ENCODE measurements at places on chromosomes 12 and 14.

DNA sequence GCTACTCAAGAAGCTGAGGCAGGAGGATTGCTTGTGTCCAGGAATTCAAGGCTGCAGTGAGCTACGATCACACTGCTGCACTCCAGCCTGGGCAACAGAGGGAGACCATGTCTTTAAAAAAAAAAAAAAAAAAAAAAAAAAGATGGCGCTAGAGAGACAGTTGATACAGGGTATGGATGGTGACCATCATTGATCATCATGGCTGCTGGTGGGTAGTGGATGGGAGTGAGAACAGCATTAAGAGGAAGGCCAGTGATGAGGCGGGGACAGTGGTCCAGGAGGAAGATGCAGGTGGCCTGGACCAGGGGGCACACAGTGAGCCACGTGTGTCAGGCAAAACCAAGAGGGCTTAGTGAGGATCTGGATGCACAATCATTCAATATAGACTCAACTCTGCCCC lies 26.8 kb upstream of the MAP1LC3B2 start:
- no peak for DNase-seq

- no peak for DNase-seq
These were observed 248.0 kb upstream of the FLRT2 start for GRCh38 chr14:85281921-85282320.

DNA sequence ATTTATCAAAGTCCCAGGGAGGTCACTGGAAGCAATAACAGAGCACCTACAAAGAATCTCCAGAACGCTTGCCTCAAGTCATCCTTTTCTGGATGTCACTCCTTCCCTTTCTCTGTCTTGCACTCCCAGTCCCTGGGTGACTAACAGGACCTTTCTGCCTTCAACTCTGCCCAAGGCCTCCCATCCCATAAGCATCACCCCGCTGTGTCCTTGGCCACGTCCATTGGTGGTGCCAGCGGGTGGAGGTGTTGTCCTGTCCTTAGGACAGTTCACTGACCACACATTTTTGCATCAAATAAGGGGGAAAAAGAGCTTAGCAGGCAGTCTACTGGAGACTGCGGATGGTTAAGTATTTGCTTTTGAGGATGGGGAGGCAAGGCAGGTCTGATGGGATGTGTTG lies 23.6 kb upstream of the PLEK2 start:
- no peak for DNase-seq

DNA sequence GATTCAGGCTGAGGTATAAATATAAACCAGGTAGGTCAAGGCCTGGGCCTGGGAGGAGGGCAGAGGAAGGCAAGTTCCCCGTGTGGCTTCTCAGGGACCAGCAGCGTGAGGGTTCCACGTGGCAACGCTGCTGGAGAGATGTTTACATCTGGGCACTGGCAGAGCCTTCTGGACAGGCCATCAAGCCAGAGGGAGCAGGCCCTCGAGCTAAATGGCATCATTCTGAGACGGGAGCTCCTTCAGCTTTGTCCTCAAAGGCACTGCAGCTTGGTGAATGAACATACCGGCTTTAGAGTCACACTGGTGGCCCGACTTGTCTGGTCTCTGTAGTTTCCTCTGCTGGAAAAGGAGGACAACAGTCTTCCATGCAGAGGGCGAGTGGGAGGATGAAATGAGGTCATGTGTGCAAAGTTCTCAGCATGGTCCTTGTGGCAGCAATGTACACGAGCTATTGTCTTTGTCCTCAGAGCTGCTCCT lies 231.3 kb downstream of the ZFP36L1 start:
- no peak for DNase-seq

GRCh38 chr12:120737557-120738251 lies 12.1 kb downstream of the ACADS start:
- DNase-seq = no peak

GRCh38 chr12:119602734-119603094 lies 9.1 kb downstream of the TMEM233 start:
- no peak for DNase-seq

- DNase-seq = no peak
These were observed 33.5 kb upstream of the KCNA5 start for GRCh38 chr12:5010151-5010550.

DNA sequence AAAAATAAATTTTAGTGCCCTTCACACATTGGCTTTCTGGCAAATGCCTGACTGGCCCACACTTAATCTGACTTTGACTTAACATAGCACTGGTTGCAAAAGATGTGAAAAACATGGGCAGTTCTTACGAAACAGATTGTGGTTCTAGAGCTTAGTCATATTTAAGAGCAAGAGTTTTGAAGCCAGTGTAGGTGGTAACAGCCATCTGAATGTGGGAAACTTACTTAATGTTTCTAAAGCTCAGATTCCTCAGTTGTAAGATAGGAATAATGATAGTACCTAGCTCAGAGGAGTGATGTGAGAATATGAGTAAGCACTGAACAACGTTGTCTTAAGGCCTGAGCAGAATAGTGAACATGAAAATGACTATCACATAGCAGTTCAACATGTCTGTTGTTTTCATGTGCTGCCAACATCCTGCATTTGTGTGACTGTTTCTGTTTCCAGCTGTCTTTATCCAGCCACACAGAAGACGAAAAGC lies 262.7 kb downstream of the SYT1 start:
- no peak for DNase-seq

DNA sequence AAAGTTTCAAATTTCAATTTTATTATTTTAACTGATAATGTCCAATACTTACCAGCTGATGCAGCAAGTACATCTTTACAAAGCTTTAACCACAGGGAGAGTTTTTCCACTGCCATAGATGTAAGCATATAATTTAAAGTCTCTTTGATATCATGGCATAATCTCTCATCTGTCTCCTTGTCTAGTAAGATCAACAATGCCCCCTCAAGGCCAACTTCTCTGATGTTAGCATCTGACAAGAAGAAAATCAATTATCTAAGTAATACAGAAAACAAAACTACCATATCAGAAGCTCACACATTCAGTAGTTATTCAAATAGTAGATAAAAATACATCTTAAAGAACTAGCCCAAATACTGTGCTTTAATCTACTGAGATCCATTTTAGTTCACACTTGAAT lies 94.2 kb downstream of the HEATR5A start:
- DNase-seq = no peak

GRCh38 chr14:99643343-99643742 lies 1.6 kb upstream of the HHIPL1 start:
- no peak for DNase-seq

- no peak for DNase-seq
These were observed 450.0 kb downstream of the FOXG1 start for GRCh38 chr14:29216268-29217232.

GRCh38 chr12:115044073-115044472 lies 360.1 kb upstream of the TBX3 start:
- DNase-seq = no peak
